ENCODE measurements at places on chromosomes 11 and 22.

GRCh38 chr11:10295064-10295901 is 1.3 kb upstream of the SBF2 start:
- no peaks in the 10 kb centered on the region for H3K27me3 ChIP-seq
- peaks cover 24% of the 10 kb centered on the region for H3K4me1 ChIP-seq
- H3K4me3 ChIP-seq: peak overlapping the region; percentile 71
- DNase-seq: no peak

GRCh38 chr11:64067230-64067993 is 31.7 kb downstream of the FLRT1 start:
- DNase-seq: peak; percentile 24
- no peak overlapping the region for H3K4me3 ChIP-seq
- H3K27me3 ChIP-seq: no peaks in the 10 kb centered on the region
- no peaks in the 10 kb centered on the region for H3K4me1 ChIP-seq
- no peak overlapping the region for H3K27ac ChIP-seq
- H3K36me3 ChIP-seq: no peaks in the 10 kb centered on the region

- no peaks in the 10 kb centered on the region for H3K36me3 ChIP-seq
- DNase-seq: no peak
- H3K4me1 ChIP-seq: no peaks in the 10 kb centered on the region
- no peak overlapping the region for H3K27ac ChIP-seq
- H3K27me3 ChIP-seq: no peaks in the 10 kb centered on the region
These were observed 93.2 kb downstream of the AMOTL1 start for GRCh38 chr11:94861306-94861845.

GRCh38 chr11:9103542-9104276 is 12.3 kb upstream of the SCUBE2 start:
- DNase-seq: no peak
- H3K4me1 ChIP-seq: no peaks in the 10 kb centered on the region
- no peaks in the 10 kb centered on the region for H3K36me3 ChIP-seq
- H3K27me3 ChIP-seq: no peaks in the 10 kb centered on the region
- H3K4me3 ChIP-seq: no peak overlapping the region

DNA sequence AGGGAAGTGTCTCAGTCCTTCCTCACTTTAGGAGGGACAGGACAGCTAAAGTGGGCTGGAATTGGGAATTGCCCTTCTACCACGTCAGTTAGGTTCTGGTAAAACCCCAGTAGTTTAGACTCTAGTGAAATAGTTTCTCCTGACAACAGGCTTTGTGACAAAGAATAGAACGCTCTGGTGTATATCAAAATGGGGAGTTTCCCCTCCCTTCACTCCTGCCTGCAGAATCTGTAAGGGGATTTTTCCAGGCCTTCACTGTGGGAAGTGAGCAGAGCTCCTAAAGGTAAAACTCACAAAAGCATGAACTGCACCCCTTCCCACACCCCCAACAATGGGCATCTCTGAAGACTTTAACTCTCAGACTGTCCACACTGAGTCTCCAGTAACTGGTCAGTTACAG is 460.9 kb upstream of the LRRC4C start:
- H3K27ac ChIP-seq: no peak overlapping the region
- DNase-seq: no peak
- H3K36me3 ChIP-seq: no peaks in the 10 kb centered on the region
- no peaks in the 10 kb centered on the region for H3K4me1 ChIP-seq
- no peak overlapping the region for H3K4me3 ChIP-seq

All from CD8-positive, alpha-beta memory T cell (primary cell).